Activated CD4-positive, alpha-beta T cell treated with anti-CD3 and anti-CD28 coated beads, Interleukin-2, amount 10 ng/mL, durations not matched to agents 7 days and 5 days (primary cell): ENCODE measurements at places on chromosomes 2 and 18. TPM values are rescaled to one million over a fixed set of nuclear protein-coding genes. Genes with fewer than 3 reads are reported as not detected.
A peak's percentile ranks its signal among the peaks of the same experiment; 100 is the strongest.

Gene RNF125
- total RNA-seq: 35.6 TPM

Gene GCKR
- not detected for total RNA-seq

Gene CNDP1
- total RNA-seq: not detected

Gene NAT8
- total RNA-seq: not detected

Gene NPAS2
- 6.1 TPM for total RNA-seq

Gene SLC9A4
- 0.07 TPM for total RNA-seq

Gene KCNIP3
- total RNA-seq: not detected

GRCh38 chr2:222076973-222077690, 221.7 kb downstream of the PAX3 start:
- no peaks in the 10 kb centered on the region for H3K4me1 ChIP-seq
- no peaks in the 10 kb centered on the region for H3K36me3 ChIP-seq

- no peak overlapping the region for H3K27ac ChIP-seq
- no peaks in the 10 kb centered on the region for H3K36me3 ChIP-seq
- no peaks in the 10 kb centered on the region for H3K4me1 ChIP-seq
- no peak overlapping the region for H3K4me3 ChIP-seq
These were observed 417.7 kb upstream of the SALL3 start for GRCh38 chr18:78561757-78562510.

- no peak for DNase-seq
- H3K4me1 ChIP-seq: no peaks in the 10 kb centered on the region
- no peaks in the 10 kb centered on the region for H3K36me3 ChIP-seq
- H3K27me3 ChIP-seq: peaks cover 13% of the 10 kb centered on the region
- no peak overlapping the region for H3K27ac ChIP-seq
- no peak overlapping the region for H3K4me3 ChIP-seq
These were observed 52.8 kb downstream of the SLC4A10 start for GRCh38 chr2:161676902-161677496.

DNA sequence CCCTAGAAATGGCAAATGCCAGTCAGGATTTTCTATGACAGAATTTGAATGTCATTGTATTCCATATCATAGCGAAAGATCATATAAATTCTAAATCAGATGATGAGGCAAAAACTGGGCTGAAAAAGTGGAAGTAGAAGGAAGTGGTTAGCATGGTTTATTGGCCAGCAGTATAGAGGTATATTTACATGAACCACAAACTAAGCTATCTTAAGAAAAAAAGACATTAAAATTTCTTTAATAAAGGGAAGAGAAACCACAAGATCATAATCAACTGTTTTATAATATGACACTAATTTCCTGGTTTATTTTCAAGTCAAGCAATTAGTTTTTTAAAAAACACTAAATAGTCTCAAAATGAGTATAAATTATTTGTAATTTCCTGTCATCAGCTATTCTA, 123.2 kb upstream of the LRP1B start:
- no peak overlapping the region for H3K4me3 ChIP-seq

GRCh38 chr2:101516823-101517690, 42.1 kb upstream of the RFX8 start:
- H3K4me1 ChIP-seq: peaks cover 42% of the 10 kb centered on the region
- H3K4me3 ChIP-seq: no peak overlapping the region
- H3K27me3 ChIP-seq: peaks cover 2% of the 10 kb centered on the region
- no peak overlapping the region for H3K27ac ChIP-seq
- DNase-seq: peak; percentile 39

- no peak overlapping the region for H3K4me3 ChIP-seq
- no peaks in the 10 kb centered on the region for H3K36me3 ChIP-seq
- peaks cover 5% of the 10 kb centered on the region for H3K27me3 ChIP-seq
- no peak for DNase-seq
These were observed 488.6 kb downstream of the METTL4 start for GRCh38 chr18:2082676-2083075.

- no peak overlapping the region for H3K27ac ChIP-seq
- H3K36me3 ChIP-seq: no peaks in the 10 kb centered on the region
- H3K27me3 ChIP-seq: peaks cover 8% of the 10 kb centered on the region
- H3K4me1 ChIP-seq: no peaks in the 10 kb centered on the region
- H3K4me3 ChIP-seq: no peak overlapping the region
These were observed 242.8 kb downstream of the NEDD4L start for GRCh38 chr18:58286632-58287352.

DNA sequence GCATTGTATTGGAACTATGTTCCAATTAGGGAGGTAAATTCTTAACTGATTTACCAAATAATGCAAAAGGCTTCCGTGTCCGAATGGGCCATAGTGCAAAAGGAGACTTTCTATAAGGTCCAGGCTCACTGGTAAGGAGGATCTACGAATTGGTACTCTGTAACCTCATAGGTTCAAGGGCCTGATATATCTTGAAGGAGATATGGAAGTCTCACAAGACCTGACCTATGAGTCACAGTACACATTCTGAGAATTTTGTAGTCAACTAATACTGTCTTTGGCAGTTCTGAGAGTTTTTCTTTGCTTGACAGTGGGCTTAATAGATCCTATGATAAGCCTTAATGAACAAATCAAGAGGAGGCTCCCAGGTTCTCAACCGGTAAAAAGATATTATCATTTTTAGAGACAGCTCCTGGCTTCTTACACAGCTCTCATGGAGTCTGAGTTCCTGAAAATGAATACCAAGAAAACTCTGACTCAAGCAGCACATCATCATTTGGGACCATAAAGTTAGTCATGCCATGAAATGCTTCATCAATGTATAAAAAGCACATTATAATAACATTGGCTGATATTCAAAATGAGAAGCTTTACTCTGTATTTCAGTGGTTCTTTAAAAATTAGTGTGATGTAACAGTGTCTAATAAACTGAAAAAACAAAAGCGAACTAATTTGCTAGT, 1275.2 kb upstream of the CRIM1 start:
- DNase-seq: no peak
- no peaks in the 10 kb centered on the region for H3K36me3 ChIP-seq
- H3K4me1 ChIP-seq: no peaks in the 10 kb centered on the region
- H3K4me3 ChIP-seq: no peak overlapping the region
- no peaks in the 10 kb centered on the region for H3K27me3 ChIP-seq

DNA sequence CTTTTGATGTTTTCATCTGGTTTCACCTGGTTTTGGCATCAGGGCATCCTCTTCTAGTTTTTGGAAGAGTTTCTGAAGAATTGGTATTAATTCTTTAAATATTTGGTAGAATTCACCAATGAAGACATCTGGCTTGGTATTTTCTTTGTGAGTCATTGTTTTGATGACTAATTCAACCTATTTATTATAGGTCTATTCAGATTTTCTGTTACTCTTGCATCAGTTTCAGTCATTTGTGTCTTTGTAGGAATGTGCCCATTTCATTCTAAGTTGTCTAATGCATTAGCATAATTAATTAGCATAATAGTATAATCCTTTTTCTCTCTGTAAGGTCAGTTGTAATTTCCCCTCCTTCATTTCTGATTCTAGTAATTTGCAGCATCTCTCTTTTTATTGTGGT, 8.0 kb downstream of the GNLY start:
- peaks cover 17% of the 10 kb centered on the region for H3K27me3 ChIP-seq
- H3K27ac ChIP-seq: no peak overlapping the region
- no peak for DNase-seq
- peaks cover 54% of the 10 kb centered on the region for H3K4me1 ChIP-seq

DNA sequence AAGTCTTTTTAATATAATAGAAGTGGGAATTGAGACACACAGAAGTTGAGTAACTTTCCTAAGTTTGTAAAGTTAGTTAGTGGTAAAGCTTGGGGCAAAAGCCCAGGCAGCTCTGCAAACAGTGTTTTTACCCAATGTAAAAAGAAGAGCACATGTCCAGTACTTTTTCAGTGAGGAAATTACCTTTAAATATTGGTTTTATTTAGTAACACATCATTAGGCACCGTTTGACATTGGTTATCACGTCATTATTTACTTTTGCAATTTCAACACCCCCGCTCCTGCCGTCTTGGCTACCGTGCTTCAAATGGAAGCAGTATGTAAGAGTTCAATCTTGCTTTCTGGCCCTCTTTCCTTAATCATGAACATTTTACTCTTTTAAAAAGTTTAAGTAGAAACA, 807.9 kb downstream of the EPHA4 start:
- DNase-seq: no peak
- H3K36me3 ChIP-seq: no peaks in the 10 kb centered on the region
- H3K4me3 ChIP-seq: no peak overlapping the region
- no peak overlapping the region for H3K27ac ChIP-seq
- H3K27me3 ChIP-seq: no peaks in the 10 kb centered on the region

DNA sequence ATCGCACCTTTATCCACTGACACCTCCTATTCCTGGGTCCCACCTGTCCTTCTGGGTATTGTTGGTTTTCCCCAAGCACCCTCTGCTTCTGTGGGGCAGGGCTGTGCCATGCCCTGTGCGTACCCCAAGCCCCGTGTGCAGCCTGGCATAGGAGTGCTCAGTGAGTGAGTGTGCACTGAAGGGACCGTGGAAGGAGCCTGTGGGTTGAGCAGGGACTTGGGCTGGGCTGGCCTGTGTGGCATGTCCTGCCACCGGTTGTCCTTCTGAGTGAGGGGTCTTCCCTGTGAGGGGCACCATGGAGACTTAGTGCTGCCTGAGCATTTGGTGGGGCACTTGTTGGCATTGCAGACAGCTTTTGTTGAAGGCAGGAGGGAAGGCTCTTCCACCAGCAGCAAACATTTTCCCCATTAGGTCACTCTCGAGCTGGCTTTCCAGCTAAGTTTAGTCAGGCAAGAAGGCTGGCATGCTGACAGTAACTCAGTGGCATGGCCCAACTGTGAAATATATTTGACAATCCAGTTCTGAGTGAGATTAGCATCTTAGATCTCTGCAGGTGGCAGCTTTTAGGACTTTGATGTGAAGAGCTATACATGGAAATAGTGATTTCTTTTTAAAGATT, 64.7 kb downstream of the LPIN1 start:
- DNase-seq: no peak
- H3K27ac ChIP-seq: no peak overlapping the region
- peaks cover 70% of the 10 kb centered on the region for H3K36me3 ChIP-seq
- H3K4me1 ChIP-seq: no peaks in the 10 kb centered on the region
